ENCODE measurements at places on chromosomes 3 and 15.

DNA sequence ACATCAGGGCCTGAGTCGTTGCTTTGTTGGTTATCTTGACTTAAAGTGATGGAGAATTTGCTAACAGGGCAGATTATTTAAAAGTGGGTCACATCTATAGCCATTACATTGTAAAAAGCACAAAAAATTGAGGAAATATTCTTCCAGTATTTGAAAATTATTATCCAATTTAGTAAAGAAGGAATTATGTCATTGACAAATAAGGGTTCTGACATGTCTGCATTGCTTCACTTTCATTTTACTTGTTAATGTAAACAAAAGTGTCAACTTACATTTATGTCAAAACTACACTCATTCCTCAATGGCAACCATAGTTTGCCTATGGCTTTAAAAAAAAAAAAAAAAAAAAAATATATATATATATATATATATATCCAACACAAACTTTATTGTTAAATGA, 3.4 kb upstream of the PARP14 start:
- no peak for DNase-seq

GRCh38 chr3:45216021-45216609, 10.0 kb downstream of the TMEM158 start:
- DNase-seq = no peak

DNA sequence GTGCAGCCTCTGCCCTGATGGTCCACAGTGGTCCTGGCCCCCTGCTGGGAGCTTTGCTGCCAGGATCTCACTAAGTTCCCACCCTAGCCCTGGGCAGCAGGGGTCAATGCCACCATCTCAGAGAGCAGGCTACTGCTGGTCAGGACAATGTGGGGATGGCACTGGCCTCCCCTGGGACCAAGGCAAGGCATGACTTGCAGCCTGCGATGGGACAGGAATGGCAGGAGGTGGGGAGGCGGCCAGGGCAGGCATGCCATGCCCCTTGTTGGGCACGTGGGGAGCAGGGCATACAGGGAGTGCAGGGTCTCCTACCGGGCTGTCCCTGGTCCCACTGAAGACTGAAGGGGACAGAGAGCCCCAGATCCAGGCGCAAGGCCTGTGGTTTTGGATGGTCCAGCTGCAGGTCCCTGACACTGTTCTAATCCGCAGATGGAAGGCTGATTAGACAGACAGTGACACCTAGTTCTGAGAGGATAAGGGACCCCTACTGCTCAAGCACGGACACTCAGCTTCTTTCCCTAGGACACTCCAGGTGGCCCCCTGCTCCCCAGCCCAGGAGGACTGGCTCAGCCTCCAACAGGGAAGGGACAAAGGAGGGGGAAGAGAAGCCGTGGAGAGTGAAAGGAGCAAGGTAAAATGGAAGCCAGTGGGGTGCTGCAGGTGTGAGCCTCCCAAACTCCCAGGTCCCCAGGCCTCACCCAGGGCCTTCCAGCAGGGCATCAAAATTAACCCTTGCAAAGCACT, 69.2 kb upstream of the RPL32 start:
- no peak for DNase-seq

DNA sequence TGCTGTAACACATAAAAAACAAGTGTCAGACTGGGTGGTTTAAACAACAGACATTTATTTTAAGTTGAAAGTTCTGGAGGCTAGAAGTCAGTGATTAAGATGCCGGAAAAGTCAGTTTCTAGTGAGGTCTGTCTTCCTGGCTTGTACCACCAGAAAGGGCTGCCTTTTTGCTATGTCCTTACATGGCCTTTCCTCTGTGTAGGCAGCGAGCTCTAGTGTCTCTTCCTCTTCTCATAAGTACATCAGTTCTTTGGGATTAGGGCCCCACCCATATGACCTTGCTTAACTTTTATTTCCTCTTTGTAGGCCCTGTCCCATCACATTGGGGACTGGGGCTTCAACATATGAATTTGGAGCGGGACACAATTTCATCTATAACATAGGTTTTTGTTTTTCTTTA, 128.0 kb downstream of the BBX start:
- no peak for DNase-seq

GRCh38 chr3:165624761-165625160, 212.5 kb downstream of the BCHE start:
- no peak for DNase-seq

DNA sequence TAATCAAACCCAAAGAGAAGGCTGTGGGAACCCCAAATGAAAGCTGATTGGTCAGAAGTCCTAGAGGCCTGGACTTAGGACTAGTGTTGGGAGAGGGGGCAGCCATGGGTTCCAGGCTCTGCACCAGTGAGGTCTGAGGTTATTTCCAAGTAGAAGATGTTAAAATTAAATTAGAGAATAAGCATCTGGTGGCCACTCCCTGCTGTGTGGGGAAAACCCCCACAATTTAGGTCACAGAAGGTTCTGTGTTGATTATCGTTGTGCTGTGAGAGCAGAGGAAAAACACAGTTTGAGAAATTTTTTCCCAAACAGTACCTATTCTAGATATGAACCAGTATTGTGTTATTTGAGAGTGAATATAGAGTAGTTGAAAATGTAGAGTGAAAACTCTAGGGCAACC, 53.9 kb upstream of the NSMCE3 start:
- no peak for DNase-seq

DNA sequence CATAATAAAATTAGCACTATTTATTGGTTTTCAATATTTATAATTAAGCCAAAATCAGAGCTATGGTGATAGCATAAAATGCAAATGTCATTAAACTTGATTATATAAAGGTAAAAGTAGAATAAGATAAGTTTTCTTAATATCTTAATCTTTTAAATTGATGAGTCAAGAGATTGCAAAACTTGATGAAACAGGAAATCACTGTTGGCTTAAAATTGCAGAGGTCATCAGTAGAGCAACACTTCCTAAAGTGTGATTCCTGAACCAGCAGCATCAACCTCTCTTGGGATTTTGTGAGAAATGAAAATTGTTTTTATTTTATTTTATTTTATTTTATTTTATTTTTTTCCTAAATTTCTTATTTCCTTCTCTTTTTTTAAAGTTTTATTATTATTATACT, 226.4 kb upstream of the CTDSPL start:
- DNase-seq = no peak

DNA sequence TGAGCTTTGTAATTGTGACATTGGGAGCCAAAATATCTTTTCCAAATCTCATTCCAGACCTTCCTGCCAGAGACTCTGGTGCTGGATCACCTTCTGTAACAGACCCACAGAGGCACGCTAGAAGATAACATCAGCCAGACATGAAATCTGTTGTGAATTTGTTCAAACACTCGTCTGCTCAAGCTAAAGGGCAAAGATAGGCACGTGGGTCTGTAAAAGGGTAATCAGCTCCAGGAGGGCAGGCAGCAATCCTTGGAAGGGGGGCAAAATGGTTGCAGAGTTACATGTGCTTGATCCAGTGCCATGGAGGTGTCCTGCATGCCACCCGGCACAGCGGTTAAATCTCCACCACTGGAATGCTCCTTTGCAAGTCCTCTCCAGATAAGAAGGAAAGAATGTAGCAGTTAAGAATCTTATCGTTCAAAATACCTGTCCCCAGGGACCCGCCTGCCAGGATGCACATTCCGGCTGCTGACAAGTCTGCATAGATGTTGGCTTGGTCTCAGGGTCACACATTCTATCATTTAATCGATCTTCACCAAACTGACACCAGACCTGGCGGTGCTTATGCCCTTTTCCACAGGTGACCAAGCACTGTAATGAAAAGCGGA, 74.8 kb downstream of the ADAMTS9 start:
- no peak for DNase-seq

DNA sequence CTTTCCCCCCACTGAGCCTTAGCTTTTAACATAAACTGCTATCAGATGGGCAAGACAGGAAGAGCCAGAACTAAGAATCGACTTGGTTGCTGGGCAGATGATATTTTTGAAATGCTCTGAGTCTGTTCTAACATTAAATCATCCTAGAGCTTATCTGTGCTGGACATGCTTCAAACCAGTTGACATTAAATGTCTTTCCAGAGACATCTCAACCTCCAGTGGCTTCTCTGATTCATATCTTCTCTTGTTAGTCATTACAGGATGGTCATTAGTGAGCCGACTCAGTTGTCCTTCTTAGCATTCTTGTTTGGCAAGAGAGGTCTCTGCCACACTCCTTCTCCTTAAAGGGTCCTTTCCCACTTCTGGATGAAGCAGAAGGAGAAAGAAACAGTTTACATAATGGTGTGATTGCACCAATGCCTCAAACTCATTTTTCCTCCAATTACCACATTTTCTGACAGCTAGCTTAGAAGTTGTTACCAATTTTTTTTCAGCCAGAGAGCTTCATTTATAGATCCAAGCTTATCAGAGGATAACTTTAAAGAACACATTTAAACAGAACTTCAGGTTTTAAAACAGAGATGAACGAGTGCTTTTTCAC, 21.7 kb upstream of the SYN2 start:
- DNase-seq = no peak

DNA sequence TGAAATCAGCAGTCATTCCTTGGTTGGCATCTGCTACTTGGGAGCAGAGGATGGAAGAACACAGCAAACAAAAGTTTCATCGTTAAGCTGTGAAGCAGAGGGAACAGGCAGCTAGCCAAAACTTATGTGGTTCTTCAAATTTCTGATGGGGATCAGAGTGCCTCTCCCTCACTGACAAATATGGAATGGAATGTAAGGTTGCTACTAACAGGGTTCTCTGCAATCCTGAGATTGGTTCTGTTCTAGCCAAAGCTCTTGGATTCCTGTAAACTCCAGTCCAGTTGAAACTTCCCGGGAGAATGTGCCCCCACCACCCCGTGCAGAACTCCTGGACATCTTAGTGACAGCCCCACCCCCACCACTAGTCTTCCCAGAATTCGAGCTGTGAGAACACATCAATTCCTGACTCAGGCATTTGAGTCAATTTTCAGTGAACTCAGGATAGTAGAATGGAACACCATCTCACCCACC, 55.9 kb upstream of the PHLDB2 start:
- DNase-seq = no peak

GRCh38 chr15:81905889-81906288, 139.9 kb downstream of the MEX3B start:
- DNase-seq = no peak

DNA sequence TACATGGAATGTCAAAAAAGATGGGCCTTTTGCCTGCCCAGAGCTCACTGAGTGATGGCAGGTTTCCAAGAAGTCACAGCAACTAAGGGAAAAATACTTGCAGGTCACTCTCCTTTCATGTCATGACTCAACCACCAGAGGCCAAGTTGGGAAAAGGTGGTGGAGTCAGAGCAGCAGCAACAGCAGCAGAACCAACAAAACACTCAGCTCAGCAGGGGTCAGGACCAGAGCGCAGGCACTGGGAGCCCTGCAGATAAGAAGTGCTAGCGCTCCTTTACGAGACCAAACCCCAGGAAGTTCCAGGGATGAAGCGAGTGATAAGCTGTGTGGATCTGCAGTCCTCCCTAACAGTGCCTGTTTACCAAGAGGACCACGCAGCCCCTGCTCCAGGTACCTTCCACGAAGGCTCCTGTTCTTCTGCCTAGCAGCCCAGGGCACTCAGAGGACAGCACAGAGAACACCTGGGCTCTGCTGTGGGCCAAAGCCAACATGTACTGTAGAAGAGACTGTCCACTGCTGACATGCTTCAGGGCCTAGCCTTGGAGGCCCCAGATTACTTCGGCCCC, 26.0 kb downstream of the POC1A start:
- DNase-seq = no peak

DNA sequence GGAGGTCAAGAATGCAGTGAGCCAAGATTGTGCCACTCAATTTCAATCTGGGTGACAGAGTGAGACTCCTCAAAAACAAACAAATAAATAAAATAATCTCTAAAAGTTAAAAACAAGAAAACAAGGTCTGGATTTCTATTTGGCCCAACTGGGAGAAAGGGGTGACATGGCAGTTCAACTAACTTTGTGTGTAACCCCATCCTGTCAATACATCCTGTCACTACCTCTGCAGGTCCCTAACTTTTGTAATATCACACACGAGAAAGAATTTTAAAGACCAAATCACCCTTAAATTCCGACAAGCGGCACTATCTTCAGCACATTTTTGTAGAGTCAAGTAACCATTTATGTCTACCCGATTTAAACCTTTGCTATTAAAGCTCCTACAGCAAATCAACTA, 10.2 kb downstream of the SLTM start:
- no peak for DNase-seq

Measured in activated CD4-positive, alpha-beta T cell treated with anti-CD3 and anti-CD28 coated beads, Interleukin-2, amount 50 U/mL, for 4 hours (primary cell).